Hematopoietic multipotent progenitor cell treated with erythropoietin and hydrocortisone succinate and interleukin-3 and kit ligand, for 4 days (in vitro differentiated cells): ENCODE measurements at places on chromosomes 5 and 9.

DNA sequence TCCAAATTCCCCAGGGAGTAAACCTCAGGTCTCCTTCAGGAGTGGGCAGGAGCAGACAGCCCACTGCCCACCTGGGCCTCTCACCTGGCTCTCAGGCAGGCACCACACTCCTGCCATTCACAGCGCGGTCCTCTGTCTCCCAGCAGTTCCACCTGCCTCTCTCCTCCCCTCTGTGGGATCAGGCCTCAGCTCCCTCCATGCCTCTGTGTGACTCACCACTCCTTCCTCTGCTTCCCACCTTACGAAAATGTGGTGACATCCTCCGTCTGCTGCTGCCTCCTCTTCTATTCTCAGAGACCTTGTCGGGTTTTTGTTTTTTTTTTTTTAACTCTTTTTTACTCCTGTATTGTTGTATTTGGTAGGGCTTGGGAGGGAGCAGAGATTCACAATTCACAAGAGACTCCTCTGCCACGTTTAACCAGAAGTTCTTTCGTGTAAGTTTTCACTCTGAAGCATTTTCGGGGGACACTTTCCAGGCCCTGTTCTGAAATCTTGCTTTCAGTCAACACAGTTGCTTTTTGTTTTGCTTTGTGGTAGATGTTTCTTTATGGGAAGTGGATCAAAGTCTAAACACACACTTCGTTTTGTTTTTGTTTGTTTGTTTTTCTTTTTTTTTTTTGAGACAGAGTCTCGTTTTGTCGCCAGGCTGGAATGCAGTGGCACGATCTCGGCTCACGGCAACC, 21.1 kb upstream of the CDKN2AIPNL start:
- no peak for DNase-seq

DNA sequence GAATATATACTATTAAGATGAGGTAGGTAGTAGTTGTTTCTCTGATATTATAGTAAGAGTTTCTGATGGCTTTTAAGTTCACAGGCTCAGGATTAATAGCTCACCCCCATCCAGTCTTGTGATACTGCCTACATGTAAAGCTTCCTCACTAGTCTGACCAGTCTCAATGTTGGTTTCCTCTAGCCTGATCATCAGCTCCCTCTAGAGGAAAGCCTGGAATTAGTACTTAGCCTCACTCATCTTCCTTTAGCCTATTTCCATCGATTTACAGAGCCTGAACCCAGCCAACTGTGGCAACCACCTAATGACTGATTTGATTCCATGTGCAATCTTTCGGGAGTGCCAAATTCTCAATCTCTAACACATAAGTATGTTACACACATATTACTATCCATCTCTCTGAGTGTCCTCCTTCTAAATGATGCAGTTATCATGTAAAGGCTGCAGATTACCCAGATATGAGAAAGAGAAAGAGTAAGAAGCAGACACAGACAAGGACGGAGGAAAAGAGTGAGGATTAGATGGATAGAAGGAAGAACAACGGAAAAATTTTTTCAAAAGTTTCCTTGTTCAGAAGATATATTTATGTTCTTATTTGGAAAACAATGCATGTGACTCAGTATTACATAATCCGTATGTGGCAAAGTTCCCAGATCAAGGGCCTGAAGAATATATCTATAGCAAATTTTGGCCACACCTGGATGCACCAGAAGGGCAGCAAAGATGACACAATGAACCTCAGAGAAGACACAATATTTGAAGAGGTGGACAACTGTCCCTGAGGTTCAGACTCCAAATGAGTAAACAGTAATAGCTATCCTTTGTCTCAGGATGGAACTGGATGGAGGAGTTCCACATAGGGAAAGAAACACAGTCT, 333.7 kb downstream of the ELAVL2 start:
- DNase-seq, result peak; percentile 45

DNA sequence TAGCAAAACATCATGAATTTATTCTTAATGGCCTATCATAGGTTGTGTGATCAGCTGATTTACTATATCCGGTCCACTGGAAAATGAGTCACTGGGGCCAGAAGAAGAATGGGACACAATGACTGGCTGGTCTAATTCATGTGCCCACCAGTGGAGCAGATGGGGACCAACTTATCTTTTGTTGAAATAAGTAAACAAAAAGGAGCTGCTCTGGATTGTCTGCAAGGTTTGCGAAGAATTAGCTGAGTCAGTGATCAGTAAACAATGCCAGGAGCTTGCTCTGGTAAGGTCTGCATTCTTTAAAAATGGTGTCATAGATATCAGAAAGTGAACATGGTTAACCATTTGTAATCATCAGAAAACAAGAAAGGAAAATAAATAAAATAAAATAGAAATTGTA, 128.0 kb downstream of the RASEF start:
- DNase-seq, result no peak

- DNase-seq, result no peak
Measured at GRCh38 chr5:176678584-176678983, 31.3 kb downstream of the TSPAN17 start.

DNA sequence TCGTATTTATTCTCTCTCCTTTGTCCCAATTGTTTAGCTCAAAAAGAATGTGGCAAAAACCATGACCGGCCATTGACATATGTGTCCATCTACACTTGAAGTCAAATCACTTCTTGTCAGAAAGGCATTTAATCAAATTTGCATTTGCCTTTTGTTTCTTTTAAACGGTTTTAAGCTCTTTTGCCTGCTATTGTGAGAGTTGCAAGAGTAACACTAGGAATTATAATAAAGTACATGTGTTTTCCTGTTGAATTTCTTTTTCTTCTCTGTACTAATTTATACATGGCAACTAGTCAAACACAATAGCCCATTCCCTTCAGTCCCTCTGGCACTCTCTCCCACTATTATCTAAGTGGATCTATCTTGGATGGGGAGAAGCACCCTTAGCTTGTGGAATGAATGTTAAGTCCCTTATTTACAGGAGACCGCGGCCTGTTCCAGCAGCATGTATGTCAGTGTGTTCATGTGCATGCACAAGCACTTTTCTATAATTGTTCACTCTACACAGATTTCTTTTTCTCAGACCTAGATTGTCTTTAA, 3.2 kb downstream of the ADAMTSL1 start:
- DNase-seq, result no peak

DNA sequence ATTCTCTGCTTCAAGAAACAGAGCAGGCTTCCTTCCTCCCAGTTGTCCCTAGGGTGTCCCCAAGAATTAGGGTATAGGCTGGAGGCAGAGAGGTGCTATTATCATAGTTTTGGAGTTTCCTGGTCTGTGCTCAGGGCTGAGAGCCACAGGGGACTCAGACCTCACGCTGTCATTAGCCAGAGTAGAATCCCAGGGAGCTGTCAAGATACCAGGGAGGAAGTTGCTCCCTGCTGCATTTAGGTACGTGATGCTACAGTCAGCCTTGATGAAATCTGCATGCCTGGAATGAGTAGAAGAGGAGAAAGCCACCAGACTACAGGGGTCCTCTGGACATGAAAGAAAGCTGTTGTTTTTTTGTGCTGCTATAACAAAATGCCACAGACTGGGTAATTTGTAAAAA, 273.2 kb downstream of the SH3GL2 start:
- DNase-seq, result no peak

DNA sequence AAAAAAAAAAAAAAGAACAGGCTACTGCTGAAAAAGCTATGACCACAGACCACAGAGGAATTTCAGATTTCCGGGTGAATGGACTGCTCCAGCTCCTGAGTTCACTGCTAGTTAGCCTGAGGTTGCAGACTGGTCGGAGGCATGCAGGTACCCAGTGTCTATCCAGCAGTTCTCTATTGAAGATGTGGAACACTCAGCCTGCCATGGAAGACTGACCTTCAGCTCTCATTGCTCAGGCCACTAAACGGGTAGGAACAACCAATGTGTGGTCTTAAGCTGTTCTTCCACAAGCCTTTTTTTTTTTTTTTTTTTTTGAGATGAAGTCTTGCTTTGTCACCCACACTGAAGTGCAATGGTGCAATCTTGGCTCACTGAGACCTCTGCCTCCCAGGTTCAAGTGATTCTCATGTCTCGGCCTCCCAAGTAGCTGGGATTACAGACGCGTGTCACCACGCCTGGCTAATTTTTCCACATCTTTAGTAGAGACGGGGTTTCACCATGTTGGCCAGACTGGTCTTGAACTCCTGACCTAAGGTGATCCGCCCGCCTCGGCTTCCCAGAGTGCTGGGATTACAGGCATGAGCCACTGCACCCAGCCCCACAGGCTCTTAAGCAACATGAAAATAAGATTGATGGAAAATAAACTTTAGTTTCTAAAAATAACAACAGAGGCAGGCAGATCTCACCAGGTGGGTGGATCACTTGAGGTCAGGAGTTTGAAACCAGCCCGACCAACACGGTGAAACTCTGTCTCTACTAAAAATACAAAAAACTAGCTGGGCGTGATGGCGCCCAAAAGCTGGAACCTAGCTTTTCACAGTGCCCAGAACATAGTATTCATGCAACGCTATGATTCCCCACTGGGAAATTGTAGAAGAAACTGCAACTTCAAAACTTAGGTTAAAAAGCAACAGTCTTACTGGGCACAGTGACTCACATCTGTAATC, 20.0 kb upstream of the NPM1 start:
- DNase-seq, result peak; percentile 61

GRCh38 chr5:102583276-102584124, 84.7 kb upstream of the SLCO6A1 start:
- DNase-seq, result peak; percentile 55

DNA sequence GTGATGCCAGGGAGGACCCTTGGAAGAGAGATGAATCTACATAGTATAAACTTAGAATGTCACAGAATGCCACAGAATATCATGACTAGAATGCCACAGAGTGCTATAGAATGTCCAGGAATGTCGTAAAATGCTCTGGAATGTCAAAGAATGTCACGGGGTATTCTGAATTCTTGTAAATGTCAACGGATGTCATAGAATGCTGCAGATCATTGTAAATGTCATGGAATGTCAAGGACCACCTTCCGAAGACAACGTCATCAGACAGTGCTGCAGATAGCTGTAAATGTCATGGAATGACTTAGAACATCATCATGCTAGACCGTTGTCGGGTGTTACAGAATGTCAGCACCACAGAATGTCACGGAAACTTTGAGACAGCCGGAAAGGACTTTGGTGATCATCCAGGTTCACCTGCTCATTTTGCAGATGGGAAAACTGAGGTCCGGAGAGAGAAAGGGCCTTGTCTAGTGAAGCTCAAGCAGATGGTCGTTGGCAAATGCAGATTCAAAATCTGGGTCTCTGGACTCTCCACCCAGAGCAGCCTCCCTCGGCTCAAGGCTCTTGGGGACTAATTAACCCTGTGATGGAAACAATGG, 117.1 kb downstream of the LHX2 start:
- no peak for DNase-seq

DNA sequence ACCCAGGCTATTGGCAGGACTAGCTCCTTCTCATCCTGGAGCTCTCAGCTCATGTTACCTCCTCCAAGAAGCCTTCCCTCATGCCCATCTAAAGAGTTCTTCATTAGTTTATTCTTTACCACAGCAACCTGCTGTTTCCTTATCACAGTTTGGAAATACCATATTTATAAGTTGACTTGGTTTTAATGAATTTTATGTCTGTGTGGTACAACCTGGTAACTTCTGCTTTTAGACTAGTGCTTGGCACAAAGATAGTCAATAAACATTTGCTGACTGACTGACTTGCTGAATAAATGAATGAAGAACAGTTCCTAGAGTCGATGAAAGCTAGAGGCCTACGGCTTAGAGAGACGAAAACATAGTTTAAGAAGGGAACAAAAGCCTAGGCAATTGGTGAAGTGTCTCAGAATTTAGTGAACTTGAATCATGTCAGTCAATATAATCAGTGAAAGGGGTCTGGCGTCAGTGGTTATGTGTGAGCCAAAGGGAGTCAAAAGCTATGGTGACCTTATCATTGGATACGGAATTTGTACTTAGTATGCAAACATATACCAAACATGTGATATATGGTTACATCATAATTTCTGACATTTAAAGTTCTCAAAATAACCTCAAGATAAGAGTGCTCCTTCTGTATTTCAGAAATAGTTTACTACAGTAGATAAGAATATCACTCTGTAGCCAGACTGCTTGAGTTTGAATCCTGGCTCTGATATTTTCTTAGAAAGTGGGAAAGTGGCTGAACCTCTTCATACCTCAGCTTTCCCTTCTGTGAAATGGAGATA, 239.5 kb downstream of the MCTP1 start:
- peak; percentile 61 for DNase-seq

DNA sequence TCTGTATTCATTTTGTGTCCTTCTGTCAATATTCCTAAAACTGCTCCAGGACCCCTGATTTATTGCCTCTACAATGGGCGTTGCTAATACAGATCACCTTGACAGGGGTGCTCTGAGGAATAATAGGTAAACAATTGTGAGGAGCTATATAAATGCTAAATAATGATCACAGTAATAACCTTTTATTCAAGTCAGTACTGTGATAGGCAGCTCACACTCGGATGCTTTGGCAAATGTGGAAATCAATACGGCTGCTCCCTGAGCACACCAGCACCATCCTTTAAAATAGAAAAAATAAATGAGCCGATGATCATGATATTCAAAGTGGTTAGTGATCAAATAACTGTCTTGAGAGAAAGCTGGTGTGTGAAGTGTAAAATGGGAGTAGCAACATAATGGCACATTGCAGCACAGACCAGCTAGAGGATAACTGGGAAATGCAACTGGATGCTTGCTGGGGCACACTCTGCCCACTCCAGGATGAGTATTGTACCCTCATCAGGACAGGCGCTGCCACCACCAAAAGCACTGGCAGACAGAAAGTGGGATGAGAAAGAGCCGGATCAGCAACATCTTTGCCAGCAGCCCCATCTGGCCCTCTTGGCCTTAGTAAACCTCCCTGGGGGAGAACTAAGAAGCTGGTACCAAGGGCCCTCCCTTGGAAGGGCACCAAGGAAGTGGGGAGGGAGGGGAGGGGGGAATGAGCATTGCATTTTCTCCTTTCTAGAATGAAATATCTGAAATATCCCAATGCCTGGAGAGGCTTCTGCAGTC, 69.4 kb upstream of the SPATA31D4 start:
- DNase-seq, result no peak

DNA sequence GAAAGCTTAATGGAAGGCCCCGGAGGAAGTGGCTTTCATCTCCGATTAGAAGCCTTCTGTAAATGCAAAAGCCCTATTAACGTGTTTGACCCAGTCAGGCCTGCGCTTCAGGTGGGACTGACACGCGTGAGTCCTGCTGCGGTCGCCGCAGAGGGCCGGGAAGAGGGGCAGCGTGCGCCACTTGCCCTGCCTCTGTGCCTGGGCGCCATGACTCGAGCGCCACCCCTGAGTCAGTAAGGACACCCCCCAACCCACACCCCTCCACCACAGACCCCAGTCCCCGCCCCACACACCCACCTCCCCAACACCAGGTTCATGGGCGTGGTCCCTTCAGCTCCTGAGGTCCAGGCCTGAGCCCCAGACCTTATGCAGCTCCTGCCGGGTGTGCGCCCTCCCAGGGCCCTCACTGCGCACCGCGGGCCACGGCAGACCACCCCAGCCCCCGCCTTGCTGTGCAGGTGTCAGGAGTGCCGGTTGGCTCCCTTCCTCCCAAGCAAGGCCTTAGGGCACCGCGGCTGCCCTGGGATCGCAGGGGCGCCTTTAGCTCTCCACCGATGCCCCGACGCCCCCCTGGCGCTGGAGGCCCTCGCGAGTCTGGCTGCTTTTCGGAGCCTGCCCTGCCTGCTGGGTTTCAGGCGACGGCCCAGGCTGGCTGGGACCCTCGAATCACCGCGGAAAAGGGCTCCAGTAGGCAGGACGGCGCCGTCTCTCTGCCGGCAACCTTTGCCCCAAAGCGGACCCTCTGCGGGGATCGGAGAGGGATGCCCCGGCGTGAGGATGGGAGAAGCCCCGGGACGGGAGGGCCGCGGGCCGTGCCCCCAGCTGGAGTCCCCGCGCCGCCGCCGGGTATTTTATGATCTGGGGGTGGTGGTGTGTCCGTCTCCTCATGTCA, 625 bp upstream of the OLFM1 start:
- no peak for DNase-seq
